ENCODE measurements at places on chromosomes 3 and 15.

GRCh38 chr3:71136276-71136675 is 447.3 kb downstream of the FOXP1 start:
- H3K27me3 ChIP-seq, result no peaks in the 10 kb centered on the region
- DNase-seq, result no peak

DNA sequence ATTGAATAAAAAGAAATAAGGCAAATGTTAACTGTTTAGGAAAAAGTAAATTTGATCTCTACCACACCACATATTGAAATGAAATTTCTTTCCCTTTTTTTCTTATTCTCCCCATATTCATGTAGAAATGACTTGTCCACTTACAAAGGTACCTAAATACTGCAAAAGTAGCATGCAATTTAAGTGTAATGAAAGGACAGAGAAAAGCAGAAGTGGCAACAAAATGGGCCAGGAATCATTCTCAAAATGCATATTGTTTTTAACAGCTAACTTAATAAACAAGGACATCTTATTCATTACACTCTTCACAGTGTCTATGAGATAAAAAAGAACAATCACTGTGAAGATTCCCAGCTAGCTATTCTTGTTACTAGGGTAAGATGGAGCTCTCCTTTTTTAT is 40.6 kb upstream of the FGF7 start:
- H3K27ac ChIP-seq, result no peak overlapping the region
- H3K4me3 ChIP-seq, result no peak overlapping the region
- peaks cover 4% of the 10 kb centered on the region for H3K36me3 ChIP-seq

DNA sequence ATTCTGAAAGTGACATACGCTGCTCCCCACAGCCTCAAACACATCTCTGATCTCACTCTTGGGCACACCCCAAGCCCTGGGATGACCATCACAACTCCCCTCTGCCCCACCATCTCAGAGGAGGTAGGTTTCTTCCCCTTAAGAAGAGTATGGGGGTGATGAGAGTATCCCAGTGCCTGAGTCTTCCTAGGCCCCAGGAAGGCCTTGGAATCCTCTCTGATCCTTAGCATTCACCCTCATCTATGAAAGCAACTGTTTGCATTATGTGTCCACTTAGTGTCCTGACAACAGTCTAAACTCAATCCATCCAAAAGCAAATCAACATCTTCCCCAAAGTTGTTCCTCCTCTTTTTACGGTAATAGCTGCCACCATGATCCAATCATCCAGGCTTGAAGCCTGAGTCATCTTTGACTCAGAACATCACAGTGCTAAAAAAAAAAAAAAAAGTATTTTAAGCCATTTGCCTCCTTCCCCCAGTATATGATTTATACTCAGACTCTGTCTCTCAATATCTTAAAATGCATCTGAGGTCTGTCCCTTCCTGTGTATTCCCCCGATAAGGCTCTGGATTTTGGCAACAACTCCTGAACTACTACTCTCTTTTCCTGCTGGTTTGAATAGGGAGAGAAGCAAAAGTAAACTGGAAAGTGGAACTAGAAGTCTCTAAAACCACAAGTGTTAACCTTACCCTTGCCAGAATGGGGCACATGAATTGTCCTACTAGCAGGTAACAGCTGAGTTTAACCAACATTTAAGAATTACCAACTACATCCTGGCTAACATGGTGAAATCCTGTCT is 22.5 kb downstream of the POPDC2 start:
- no peaks in the 10 kb centered on the region for H3K27me3 ChIP-seq
- peak; percentile 6 for DNase-seq
- H3K4me3 ChIP-seq, result peak overlapping the region; percentile 37
- peaks cover 38% of the 10 kb centered on the region for H3K36me3 ChIP-seq
- peaks cover 31% of the 10 kb centered on the region for H3K4me1 ChIP-seq

DNA sequence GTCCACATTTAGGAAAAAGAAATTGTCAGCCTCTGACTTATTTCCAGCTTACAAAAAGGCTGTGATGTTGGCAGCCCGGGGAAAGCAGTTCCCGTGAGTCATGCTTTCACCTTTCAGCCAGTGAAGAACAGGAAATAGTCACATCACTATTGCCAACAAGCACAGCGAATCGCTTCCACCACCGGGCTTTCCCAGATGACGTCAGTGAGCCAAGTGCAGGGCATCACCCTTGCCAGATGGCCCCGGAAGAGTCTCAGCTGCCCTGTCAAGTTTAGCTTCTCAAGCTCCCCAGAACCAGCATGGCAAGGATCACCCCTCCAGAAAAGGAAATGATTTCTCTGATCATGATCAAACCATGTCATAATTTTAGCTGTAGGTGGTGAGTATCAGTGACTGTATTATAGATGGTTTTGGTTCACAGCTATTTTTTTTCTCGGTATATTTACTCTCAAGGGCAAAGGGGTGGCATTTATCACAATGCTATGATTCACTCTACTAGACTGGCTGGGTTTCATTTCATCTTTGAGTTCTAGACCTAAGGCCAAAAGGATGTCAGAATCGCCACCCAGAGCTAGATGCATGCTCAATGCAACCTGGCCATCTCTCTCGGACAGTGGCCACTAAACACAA is 32.9 kb downstream of the B3GNT5 start:
- DNase-seq, result peak; percentile 94
- H3K4me3 ChIP-seq, result peak overlapping the region; percentile 67
- peaks cover 39% of the 10 kb centered on the region for H3K4me1 ChIP-seq

DNA sequence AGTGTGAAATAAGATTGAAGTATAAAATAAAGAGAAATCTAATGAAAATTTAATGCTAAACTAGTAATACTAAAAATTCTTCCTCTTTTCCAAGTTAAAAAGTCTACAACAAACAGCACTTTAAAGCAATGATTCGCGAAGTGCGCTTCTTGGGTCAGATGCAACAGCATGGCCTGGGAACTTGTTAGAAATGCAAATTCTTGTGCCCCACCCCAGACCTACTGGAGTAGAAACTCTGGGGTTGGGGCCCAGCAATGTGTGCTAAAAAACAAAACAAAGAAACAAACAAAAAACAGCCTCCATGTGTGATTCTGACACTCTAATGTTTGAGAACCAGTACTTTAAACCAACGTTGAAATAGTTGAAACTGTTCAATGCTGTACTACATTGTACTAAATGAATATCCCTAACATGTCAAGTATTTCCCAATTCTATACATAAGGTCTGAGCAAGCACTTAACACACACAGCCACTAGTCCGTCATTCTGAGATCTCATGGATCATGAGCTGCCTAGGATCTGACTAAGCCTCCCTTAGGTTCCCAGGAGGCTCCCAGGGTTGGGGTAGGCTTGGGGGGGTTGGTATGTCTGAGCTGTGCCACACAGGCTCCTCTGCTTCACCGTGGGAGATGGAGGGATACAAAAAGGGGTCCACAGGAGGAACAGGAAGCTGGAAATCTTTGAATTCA is 6.1 kb downstream of the RASGRP1 start:
- peak overlapping the region; percentile 95 for H3K27ac ChIP-seq
- H3K4me3 ChIP-seq, result peak overlapping the region; percentile 61
- no peaks in the 10 kb centered on the region for H3K27me3 ChIP-seq
- peaks cover 96% of the 10 kb centered on the region for H3K4me1 ChIP-seq
- H3K36me3 ChIP-seq, result peaks cover 77% of the 10 kb centered on the region
- DNase-seq, result no peak

DNA sequence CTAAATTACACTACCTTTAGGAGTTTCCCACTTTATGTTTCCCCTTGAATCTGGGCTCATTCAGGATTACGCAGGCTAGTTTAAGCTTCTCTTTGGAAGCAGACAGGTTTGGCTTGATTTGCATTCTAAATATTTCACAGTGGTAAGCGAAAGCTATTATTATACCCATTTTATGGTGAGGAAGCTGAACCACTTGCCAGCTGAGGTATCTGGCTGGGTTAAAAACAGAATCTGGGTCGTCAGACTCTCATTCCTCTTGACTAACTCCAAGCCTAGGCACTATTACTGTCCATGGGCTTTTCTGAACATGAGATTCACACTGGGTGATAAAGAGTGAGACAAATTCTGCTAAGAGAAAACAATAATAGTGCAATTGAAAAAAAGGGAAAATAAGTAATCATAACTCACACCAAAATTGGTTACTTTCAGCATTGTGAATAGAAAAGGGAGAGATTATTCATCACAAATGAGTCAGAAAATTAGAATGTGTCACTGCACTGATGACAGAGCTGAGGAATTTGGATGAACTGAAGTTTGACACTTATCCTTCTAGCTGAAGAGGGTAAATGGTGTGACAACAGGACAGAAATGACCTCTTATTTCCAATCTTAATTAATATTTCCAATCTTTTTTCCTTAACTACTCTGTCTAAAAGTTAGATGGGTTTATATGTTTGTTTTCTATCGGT is 211.3 kb downstream of the TIGIT start:
- H3K4me1 ChIP-seq, result peaks cover 39% of the 10 kb centered on the region
- DNase-seq, result no peak
- no peak overlapping the region for H3K27ac ChIP-seq

- H3K27me3 ChIP-seq, result no peaks in the 10 kb centered on the region
- no peak overlapping the region for H3K27ac ChIP-seq
- H3K36me3 ChIP-seq, result no peaks in the 10 kb centered on the region
- H3K4me3 ChIP-seq, result no peak overlapping the region
- peaks cover 13% of the 10 kb centered on the region for H3K4me1 ChIP-seq
These were observed 460.9 kb upstream of the KCNMB2 start for GRCh38 chr3:178075344-178075743.

DNA sequence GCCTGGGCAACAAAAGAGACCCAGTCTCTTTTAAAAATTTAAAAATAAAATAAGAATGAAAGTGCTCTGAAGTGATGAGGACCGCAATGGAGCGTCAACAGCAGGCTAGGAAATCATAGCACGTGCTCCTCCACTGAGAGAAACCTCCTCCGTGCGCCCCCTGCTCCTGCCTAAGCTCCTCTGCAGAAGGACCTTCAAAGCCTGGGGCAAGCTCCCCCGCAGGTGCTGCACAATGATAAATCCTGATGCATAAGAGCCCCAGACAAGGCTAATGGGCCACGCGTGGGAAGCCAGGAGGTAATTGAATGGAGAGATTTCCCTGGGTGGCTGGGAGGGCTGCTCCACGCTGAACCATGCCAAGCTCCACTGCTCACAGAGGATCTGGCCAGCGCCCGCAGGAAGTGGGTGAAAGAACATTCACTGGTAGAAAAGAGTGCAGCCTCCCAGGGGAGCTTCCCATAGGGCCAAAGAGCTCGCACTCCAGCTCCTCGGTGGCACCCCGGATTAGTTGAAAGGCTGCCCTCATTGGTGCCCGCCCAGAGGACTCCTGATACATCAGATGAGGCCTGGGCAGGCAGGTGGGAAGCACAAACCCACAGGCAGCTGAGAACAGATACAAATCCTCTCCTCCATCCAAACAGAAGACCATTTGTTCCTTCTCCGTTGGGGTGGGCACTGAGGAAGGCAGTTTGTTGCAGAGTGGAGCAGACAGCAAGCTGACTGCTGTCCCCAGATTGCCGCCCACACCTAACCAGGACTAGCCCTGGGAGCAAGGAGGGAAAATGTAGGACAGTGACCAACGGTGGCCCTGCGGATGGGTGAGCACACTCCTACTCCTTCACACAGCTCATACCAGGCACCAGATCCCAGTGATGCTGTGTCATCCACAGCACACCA is 52.5 kb downstream of the CPN2 start:
- no peaks in the 10 kb centered on the region for H3K36me3 ChIP-seq
- no peak overlapping the region for H3K27ac ChIP-seq
- H3K27me3 ChIP-seq, result peaks cover 30% of the 10 kb centered on the region
- H3K4me1 ChIP-seq, result peaks cover 4% of the 10 kb centered on the region
- no peak for DNase-seq

DNA sequence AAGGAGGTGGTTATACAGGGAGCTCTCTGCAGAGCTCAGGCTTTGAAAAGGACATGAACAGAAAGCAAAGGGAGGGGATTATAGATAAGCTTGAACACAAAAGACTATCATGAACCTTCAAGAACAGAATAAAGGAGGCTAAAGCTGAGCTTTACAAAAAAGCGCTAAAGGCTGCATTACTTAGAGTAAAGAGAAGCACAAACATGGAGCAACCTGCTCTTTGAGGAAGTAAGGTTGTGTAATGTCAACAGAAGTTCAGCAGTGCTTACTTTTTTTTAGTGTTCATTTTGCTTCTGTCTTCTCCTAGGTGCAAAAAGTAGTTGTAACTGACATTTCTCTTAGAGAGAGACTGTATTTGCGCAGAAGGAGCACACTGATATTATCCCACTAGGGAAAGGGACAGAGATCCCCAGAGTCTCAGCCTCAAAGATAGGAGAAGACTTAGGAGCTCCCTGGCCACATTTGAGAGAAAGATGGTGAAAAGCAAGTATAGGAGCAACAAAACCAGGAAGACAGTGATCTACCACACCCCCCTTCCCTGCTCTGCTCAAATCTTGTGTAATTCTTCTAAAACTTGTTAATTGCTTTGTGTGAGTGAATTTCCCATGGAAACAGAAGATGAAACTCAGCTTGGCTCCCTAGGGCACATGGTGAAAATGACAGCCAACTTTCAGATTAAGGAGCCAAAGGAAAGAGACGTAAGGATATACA is 54.7 kb downstream of the QTRT2 start:
- H3K36me3 ChIP-seq, result no peaks in the 10 kb centered on the region
- no peak overlapping the region for H3K27ac ChIP-seq
- H3K4me3 ChIP-seq, result no peak overlapping the region
